ENCODE measurements at places on chromosomes 1 and 21.

- DNase-seq = no peak
Measured at GRCh38 chr1:207612762-207613161, 32.2 kb upstream of the CR1L start.

DNA sequence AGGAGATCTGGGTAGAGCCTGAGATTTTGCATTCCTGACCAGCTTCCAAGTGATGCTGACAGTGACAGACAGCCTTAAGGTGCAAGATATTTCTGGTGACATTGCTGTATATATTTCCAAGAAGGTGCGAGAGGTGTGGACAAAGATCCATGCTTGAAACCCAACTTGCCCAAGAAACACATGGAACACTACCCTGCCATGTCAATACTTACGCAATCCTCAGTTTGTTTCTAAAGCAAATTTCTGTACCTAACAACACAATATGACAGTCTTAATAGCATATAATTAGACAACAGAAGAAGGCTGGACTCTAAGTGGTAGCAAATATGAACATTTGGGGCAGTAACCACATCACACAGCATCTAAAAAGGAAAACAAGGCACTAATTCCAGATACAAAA lies 260.4 kb downstream of the DSCAM start:
- DNase-seq = no peak

- no peak for DNase-seq
Measured at GRCh38 chr1:227901239-227901905, 46.4 kb downstream of the WNT9A start.

GRCh38 chr1:228240411-228241240 lies 32.8 kb downstream of the OBSCN start:
- no peak for DNase-seq

DNA sequence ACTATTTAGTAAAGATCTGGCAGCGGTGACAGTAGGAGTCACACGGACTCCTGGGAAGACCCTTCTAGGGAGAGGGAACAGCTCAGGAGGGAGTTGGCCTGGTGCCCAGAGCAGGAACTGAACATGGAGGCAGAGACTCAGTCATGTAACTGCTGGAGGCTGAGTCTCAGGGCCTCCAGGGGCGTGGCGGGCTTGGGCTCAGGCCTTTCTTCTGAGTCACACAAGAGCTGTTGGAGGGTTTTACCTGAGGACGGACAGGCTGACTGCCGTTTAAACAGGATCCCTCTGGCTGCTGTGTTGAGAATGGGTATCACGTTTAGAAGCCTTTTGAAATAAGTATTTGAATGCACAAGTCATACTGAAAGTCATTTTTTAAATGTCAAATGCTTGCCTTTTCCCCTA lies 7.2 kb upstream of the ETS2 start:
- DNase-seq = no peak

GRCh38 chr1:111140680-111140967 lies 601 bp downstream of the CEPT1 start:
- DNase-seq = no peak

GRCh38 chr1:246506367-246506673 lies 759 bp downstream of the SMYD3 start:
- DNase-seq = no peak

GRCh38 chr1:30764939-30765555 lies 7.5 kb upstream of the LAPTM5 start:
- DNase-seq = no peak

GRCh38 chr21:34814529-34814951 lies 145.7 kb downstream of the CLIC6 start:
- DNase-seq = no peak

DNA sequence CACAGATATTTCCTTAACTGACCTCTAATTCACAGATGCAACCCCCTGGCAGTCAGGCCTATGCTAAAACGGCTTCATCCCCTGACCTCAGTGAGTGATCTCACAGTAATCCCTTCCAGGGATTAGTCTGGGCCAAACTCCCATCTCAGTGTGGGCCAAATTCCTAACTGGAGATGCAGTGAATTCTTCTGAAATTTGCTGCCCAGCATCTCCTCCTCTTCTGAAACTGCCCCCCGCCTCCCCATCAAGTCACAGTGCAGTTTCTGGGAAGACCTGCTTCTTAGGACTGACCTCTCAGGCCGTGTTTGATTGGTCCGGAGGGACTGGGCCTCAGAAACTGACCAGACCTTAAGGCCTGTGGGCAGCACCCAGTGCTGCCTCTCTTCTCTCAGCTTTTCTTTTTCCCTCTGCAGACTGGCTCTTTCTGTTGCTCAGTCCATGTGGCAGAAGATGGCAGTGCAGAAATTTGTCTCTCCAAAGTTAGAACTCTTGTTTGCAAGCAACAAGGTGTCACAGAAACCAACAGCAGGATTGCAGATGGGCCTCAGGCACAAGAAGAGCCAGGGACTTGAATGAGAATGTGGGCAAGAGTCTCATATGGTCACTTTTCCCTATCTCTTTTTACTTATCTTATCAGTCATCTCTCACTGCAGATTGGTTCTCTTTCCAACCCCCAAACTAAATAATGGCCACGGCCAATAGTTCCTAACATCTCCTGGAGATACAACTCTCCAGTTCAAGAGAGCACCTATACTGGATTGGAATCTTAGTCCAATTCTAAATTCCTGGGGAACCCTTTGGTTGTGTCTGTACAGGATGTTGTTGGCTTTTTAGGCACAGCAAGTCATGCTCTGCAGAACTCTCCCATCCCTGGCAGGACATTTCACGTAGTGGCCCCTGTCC lies 95.5 kb upstream of the RALGPS2 start:
- no peak for DNase-seq

DNA sequence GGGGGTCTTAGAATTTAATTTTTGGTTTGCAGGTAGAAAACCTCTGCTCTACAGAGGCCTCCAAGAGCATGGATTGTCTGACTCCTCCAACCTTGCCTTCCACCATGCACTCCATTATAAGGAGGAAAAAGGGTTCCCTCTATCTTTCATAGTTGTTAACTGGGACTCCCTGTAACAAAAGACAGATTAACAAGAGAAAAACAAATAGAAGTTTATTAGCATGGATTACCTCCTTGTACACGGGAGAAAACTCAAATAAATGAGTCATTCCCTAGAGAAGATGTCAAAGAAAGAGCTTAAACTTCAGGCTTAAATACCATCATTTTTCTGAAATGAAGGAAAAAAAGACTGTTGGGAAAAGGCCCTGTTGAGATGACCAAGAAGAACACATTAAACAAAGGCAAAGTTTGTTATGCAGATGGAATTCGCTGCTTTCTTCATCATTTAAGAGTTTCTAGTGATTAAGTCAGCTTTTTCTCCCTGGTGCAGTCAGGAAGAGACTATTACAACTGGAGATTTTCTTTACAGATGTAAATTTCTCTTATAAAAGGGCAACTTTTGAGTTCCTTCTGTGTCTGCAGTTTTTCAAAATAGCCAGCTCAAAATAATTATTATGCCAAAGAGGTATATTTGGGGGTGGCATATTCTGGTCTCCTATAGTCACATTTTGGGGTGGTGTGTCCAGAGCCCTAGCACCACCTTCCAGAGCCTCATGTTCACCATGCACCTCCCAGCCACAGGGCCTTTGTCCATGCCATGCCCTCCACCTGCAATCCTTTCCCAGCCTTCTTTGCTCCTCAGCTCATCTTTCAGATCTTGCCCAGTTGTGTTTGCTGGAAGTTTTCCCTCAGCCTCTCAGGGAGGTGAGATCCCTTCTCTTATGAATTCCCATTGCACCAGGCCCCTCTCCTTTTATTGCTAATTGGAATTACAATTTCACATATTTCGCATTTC lies 63.1 kb upstream of the KLHDC7A start:
- no peak for DNase-seq

Measured in stimulated activated CD8-positive, alpha-beta memory T cell treated with anti-CD3 and anti-CD28 coated beads, Interleukin-15, amount 100 ng/mL, for 4 hours (primary cell).